Left renal pelvis (tissue), 4 donors: ENCODE measurements at places on chromosomes 1 and 21.

- no peak for DNase-seq
Observed at GRCh38 chr21:25997788-25998611, 172.6 kb downstream of the APP start.

- no peak for DNase-seq
Observed at GRCh38 chr1:111884772-111885443, 104.6 kb downstream of the KCND3 start.

DNA sequence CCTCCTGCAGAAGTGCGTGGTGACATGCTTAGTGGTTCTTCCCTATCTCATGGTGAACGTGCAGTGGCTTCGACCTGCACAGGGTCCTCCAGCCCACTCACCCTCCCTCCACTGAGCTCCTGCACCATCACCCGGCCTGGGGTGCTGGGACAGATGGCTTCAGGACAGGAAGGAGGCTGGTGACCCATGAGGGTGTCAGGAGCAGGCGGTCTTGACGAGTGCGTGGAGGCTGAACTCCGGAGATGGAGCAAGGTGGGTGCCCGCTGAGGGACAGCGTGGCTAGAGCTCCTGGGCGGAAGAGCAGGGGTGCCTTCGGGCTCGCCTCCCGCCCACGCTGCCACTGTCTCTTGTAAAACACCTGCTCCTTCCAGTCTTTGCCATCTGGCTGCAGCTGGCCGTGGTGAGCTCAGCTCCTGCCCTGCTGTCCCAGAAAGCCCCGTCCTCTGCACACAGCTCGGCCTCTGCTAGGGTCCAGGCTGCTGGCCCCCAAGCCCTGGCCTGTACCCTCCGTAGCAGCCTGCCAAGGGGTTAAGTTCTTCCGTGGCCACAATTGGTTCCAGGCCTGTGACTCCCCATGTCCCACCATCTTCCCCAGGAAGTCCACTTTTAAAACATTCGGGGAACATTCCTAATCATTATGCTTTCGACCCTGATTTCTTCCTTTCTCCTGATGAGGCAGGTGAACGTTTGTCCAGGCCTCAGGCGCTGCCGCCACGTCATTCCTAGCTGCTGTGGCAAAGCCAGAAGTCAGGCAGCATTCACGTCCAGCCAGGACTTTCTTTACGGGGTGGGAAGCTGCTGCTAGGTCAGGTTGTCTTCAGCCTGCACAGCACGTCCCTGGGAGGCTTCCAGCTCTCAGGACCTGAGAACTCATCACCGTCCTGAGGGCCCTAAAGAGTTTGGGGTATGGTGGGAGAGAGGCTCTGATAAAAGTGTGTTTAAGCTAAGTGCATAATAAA is 8.1 kb downstream of the KRTAP10-1 start:
- no peak for DNase-seq

DNA sequence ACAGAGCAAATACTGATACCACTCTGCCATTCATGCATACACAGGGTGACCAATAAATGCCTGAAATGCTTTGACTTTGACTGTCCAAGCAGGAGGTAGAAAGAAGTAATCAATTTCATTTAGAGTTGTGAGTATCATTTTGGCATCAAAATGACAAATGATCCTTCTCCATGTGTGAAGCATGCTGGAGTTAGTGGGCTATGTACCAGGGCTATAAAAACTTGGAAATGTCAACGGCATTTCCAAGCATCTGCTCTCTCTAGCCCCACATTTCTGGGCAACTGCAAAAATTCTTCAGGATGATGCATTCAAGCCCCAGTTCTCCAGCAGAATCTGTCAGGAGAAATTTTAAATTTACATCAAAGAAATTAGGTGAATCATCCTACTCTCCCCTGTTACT is 208.4 kb upstream of the PTBP2 start:
- no peak for DNase-seq
